ENCODE measurements at places on chromosomes 1 and 21. TPM values are rescaled to one million over a fixed set of nuclear protein-coding genes. Genes with fewer than 3 reads are reported as not detected.

The HAO2 gene
- not detected for total RNA-seq

The TFF2 gene
- 2.8 TPM for total RNA-seq

The AHCTF1 gene
- 56.9 TPM for total RNA-seq

The SMAP2 gene
- total RNA-seq = 19.9 TPM

The PHF13 gene
- 9.2 TPM for total RNA-seq

The INPP5B gene
- total RNA-seq = 30.8 TPM

The DARS2 gene
- 49.9 TPM for total RNA-seq

The EFNA1 gene
- total RNA-seq = 40.0 TPM

The KPRP gene
- total RNA-seq = not detected

The ELAPOR1 gene
- total RNA-seq = 0.08 TPM

The ANP32E gene
- 40.7 TPM for total RNA-seq

The DLGAP3 gene
- 0.16 TPM for total RNA-seq

The RIPK4 gene
- 54.8 TPM for total RNA-seq

The APOBEC4 gene
- not detected for total RNA-seq

The EPS8L3 gene
- total RNA-seq = not detected

The DIO1 gene
- total RNA-seq = not detected

The CNST gene
- total RNA-seq = 22.5 TPM

The AQP10 gene
- total RNA-seq = not detected

The AJAP1 gene
- total RNA-seq = 12.2 TPM

The CFAP74 gene
- total RNA-seq = not detected

The ADAMTSL4 gene
- total RNA-seq = 7.7 TPM

The EPHA8 gene
- total RNA-seq = 0.13 TPM

The NUDT4B gene
- total RNA-seq = 35.3 TPM

The HSD11B1 gene
- not detected for total RNA-seq

The FGR gene
- 0.05 TPM for total RNA-seq

The RCSD1 gene
- total RNA-seq = not detected

The ARHGEF11 gene
- 35.0 TPM for total RNA-seq

The KRTAP13-3 gene
- not detected for total RNA-seq

The GABRD gene
- not detected for total RNA-seq

The CXADR gene
- 0.41 TPM for total RNA-seq

The CD34 gene
- not detected for total RNA-seq

The FAM177B gene
- not detected for total RNA-seq

The NMNAT1 gene
- total RNA-seq = 3.3 TPM

The FRRS1 gene
- 3.8 TPM for total RNA-seq

The RAD54L gene
- 16.8 TPM for total RNA-seq

The KIF17 gene
- 0.40 TPM for total RNA-seq

The SLC9A1 gene
- 4.6 TPM for total RNA-seq

The NMNAT2 gene
- total RNA-seq = 6.5 TPM

The GBP3 gene
- total RNA-seq = 1.1 TPM

The KCNQ4 gene
- total RNA-seq = 0.05 TPM

The CFAP126 gene
- total RNA-seq = not detected

The MACF1 gene
- 170 TPM for total RNA-seq

The PRPF38A gene
- total RNA-seq = 33.9 TPM

The ATAD3B gene
- 52.9 TPM for total RNA-seq

The PLEKHG5 gene
- total RNA-seq = 39.9 TPM

The NBPF3 gene
- total RNA-seq = 10.6 TPM

The CD1D gene
- 1.5 TPM for total RNA-seq

The CELA2A gene
- total RNA-seq = not detected

The HRNR gene
- not detected for total RNA-seq
